ENCODE measurements at places on chromosomes 2 and 18. TPM values are rescaled to one million over a fixed set of nuclear protein-coding genes. Genes with fewer than 3 reads are reported as not detected.

GRCh38 chr2:216296856-216297255 is 75.4 kb downstream of the MARCHF4 start:
- H3K36me3 ChIP-seq: peaks cover 36% of the 10 kb centered on the region
- H3K4me3 ChIP-seq: no peak overlapping the region
- no peak for DNase-seq
- peaks cover 57% of the 10 kb centered on the region for H3K4me1 ChIP-seq
- H3K27me3 ChIP-seq: peaks cover 3% of the 10 kb centered on the region

DNA sequence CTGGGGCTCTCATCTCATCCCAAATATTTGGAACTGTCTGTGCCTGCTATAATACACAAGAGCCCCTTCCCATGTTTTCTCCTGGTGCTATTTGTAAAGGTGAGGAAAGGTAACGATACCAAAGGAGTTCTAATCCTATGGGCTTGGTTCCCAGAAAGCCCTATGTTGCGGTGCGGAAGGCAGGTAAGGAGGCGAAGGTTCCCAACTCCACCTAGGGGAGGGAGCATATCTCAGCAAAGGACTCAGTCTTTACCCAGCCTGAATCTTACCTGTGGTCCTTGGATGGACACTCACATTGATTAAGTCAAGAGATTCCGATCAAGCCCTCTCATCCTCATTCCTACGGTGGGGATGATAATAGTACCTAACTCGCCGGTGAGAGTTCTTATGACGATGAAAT is 140.1 kb downstream of the BCL2 start:
- no peaks in the 10 kb centered on the region for H3K36me3 ChIP-seq
- no peak overlapping the region for H3K27ac ChIP-seq
- DNase-seq: no peak
- H3K27me3 ChIP-seq: peaks cover 52% of the 10 kb centered on the region

Gene SERPINB11
- not detected for total RNA-seq

- H3K36me3 ChIP-seq: no peaks in the 10 kb centered on the region
- no peak overlapping the region for H3K4me3 ChIP-seq
- no peaks in the 10 kb centered on the region for H3K27me3 ChIP-seq
- no peaks in the 10 kb centered on the region for H3K4me1 ChIP-seq
Observed at GRCh38 chr2:79860228-79861058, 347.6 kb downstream of the CTNNA2 start.

Gene PCARE
- not detected for total RNA-seq

All from HFFc6 (cell line).